Activated CD4-positive, alpha-beta T cell treated with anti-CD3 and anti-CD28 coated beads, Interleukin-2, amount 10 ng/mL, durations not matched to agents 24 days and 14 days (primary cell): ENCODE measurements at places on chromosomes 12 and 14.

DNA sequence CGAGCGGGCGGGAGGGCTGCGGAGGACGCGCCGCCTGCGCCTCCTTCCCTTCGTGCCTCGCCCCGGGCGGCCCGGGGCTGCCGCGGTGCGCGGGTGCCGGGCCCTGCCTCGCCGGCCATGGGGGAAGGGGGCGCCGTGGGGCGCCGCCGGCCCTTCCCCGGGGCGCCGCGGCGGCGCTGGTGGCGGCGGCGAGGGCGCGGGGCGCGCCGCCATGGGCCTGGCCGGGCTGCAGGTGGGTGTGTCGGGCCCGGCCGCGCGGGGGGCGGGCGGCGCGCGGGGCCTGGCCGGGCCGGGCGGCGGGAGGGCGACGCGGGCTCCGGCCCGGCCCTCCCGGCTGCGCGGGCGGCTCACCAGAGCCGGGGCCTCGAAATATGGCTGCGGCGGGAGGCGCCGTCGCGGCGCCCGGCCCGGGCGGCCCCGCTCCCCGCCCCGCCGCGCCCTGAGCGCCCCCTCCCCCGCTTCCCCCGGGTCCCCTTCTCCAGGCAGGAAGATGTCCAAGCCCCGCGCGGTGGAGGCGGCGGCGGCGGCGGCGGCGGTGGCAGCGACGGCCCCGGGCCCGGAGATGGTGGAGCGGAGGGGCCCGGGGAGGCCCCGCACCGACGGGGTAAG lies 5.1 kb downstream of the KMT5A start:
- no peak overlapping the region for H3K27ac ChIP-seq
- peaks cover 35% of the 10 kb centered on the region for H3K4me1 ChIP-seq
- no peak overlapping the region for H3K4me3 ChIP-seq
- no peak for DNase-seq

- H3K4me3 ChIP-seq: no peak overlapping the region
- H3K27me3 ChIP-seq: peaks cover 4% of the 10 kb centered on the region
- no peaks in the 10 kb centered on the region for H3K4me1 ChIP-seq
- DNase-seq: no peak
- H3K27ac ChIP-seq: no peak overlapping the region
- H3K36me3 ChIP-seq: no peaks in the 10 kb centered on the region
These were observed 1.1 kb upstream of the ASPG start for GRCh38 chr14:104084251-104085002.

DNA sequence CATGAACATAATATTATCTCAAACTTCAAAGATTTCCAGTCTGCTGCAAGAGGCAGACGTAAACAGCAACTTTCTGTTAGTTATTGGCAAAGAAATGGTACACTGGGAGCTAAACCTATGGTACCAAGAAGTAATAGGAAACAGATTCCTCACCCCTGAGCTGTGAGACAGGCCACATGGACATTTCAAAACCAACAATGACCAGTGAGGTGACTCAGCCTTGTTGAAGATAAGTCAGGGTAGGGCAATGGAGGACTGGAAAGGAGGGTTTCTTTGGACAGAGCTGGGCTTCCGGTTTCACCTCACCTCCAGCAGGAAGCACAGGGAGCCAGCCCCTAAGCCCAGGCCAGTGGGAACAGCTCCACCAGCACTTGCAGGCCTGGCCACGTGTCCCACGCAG lies 1320.5 kb downstream of the AACS start:
- no peak overlapping the region for H3K27ac ChIP-seq
- H3K36me3 ChIP-seq: no peaks in the 10 kb centered on the region
- H3K27me3 ChIP-seq: no peaks in the 10 kb centered on the region
- no peak overlapping the region for H3K4me3 ChIP-seq

- peaks cover 42% of the 10 kb centered on the region for H3K27me3 ChIP-seq
- H3K4me1 ChIP-seq: no peaks in the 10 kb centered on the region
- H3K36me3 ChIP-seq: no peaks in the 10 kb centered on the region
- no peak overlapping the region for H3K4me3 ChIP-seq
- no peak overlapping the region for H3K27ac ChIP-seq
These were observed 1.7 kb upstream of the NOS1 start for GRCh38 chr12:117363056-117363662.

GRCh38 chr14:54225457-54226060 lies 171.2 kb upstream of the CDKN3 start:
- no peak for DNase-seq
- no peak overlapping the region for H3K27ac ChIP-seq
- no peaks in the 10 kb centered on the region for H3K36me3 ChIP-seq
- H3K4me3 ChIP-seq: no peak overlapping the region

DNA sequence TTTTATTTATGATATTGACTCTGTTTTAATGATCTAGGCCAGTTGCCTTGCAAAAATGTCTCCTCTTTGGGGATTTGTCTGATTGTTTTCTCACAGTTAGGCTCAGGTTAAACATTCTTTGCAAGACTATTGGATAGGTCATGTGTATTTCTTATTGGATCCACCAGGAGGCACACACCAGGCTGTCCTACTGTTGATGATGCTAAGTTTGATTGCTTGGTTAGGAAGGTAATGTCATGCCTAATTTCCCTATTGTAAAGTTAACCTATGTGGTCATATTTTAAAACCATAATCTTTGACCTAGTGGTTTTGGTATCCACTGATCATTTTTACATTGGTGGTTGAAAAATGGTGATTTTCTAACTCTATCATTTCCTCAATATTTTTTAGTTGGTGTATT lies 137.1 kb downstream of the BRMS1L start:
- H3K4me3 ChIP-seq: no peak overlapping the region
- no peaks in the 10 kb centered on the region for H3K27me3 ChIP-seq
- DNase-seq: no peak
- H3K27ac ChIP-seq: no peak overlapping the region
- H3K36me3 ChIP-seq: no peaks in the 10 kb centered on the region

DNA sequence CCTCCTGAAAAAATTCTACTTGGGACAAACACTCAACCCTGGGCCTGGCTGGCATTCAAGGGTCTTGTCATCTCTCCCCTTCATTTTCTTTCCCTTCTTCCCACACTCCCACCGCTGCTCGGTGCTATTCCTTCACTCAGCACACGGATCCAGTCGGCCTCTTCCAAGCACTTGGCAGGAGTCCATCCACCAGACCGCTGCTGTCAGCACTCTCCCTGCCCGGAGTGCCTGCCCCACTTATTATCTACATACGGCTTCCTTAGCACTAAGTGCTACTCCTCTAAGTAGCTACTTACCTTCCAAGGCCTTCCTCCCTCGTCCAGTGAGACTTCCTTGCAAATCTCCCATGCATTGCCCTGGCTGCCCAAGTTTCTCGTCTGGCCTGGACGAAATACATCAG lies 29.8 kb downstream of the CALM1 start:
- no peaks in the 10 kb centered on the region for H3K4me1 ChIP-seq

GRCh38 chr14:101781240-101782061 lies 19.9 kb downstream of the PPP2R5C start:
- peak; percentile 81 for DNase-seq
- peak overlapping the region; percentile 77 for H3K4me3 ChIP-seq
- H3K27me3 ChIP-seq: peaks cover 15% of the 10 kb centered on the region
- H3K27ac ChIP-seq: peak overlapping the region; percentile 53
- H3K4me1 ChIP-seq: peaks cover 16% of the 10 kb centered on the region

DNA sequence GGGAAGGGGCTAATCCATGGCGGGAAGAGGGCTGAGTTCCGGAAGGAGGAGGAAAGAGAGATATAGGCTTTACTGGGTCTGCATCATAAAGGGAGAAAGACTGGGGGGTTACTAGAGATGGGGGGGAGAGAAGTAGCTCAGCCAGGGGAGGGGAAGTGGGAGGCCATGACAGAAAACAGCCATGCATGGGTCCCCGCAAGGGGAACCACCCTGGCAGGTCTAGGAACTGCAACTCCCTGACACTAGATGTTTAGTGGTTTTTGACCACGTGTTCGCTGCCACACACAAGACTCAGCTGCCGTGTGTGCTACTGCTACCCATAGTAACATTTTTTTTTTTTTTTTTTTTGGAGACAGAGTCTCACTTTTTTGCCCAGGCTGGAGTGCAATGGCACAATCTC lies 145.0 kb downstream of the RIMBP2 start:
- H3K36me3 ChIP-seq: no peaks in the 10 kb centered on the region
- DNase-seq: no peak
- no peak overlapping the region for H3K27ac ChIP-seq
- no peaks in the 10 kb centered on the region for H3K4me1 ChIP-seq
- no peaks in the 10 kb centered on the region for H3K27me3 ChIP-seq

GRCh38 chr14:54394596-54394995 lies 2.2 kb upstream of the CDKN3 start:
- no peak for DNase-seq
- no peak overlapping the region for H3K4me3 ChIP-seq
- no peak overlapping the region for H3K27ac ChIP-seq

DNA sequence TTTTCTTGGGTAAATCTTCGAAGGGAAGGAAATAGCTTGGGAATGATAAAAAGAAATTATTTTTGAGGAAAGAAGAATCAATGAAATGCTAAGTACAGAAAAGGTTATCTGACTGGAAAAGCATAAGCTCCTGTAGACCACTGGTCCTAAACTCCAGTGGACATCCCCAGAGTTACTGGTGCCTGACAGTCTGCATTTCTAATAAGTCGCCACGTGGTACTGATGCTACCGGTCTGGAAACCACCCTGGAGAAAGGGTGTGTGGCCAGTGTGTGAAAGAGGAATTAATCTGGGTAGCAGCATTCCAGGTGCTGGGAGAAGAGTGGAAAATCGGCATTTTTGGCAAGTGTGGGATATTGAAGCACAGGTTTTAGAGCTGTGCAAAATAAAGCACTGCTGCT lies 73.3 kb downstream of the FBXW8 start:
- H3K27ac ChIP-seq: no peak overlapping the region
- peaks cover 11% of the 10 kb centered on the region for H3K4me1 ChIP-seq
- H3K4me3 ChIP-seq: no peak overlapping the region

GRCh38 chr12:105418821-105419291 lies 88.4 kb downstream of the C12orf75 start:
- H3K27me3 ChIP-seq: peaks cover 9% of the 10 kb centered on the region
- no peak overlapping the region for H3K27ac ChIP-seq
- no peaks in the 10 kb centered on the region for H3K4me1 ChIP-seq

GRCh38 chr12:3745152-3745551 lies 7.8 kb downstream of the CRACR2A start:
- peaks cover 50% of the 10 kb centered on the region for H3K36me3 ChIP-seq
- no peak for DNase-seq
- H3K4me3 ChIP-seq: no peak overlapping the region
- peaks cover 43% of the 10 kb centered on the region for H3K4me1 ChIP-seq

DNA sequence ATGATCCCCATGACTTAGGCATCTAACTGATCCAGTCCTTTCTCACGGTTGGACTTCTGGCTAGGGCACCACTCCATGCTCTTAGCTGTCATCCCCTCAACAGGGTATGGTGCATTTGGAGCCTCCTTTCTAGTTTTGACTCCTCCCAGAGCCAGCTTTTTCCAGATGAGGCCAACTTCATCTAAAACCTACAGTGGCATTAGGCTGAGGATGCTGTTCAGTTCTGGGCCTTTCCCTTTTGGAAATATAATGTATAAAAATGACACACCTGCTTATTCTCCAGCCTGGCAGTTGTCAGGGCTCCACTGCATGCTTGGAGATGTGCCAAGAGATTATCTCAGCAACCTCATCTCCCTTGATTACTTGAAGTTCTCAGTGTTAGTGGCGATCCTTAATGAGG lies 239.7 kb downstream of the EMP1 start:
- H3K36me3 ChIP-seq: no peaks in the 10 kb centered on the region
- peaks cover 3% of the 10 kb centered on the region for H3K27me3 ChIP-seq
- H3K27ac ChIP-seq: no peak overlapping the region
- peak; percentile 16 for DNase-seq

DNA sequence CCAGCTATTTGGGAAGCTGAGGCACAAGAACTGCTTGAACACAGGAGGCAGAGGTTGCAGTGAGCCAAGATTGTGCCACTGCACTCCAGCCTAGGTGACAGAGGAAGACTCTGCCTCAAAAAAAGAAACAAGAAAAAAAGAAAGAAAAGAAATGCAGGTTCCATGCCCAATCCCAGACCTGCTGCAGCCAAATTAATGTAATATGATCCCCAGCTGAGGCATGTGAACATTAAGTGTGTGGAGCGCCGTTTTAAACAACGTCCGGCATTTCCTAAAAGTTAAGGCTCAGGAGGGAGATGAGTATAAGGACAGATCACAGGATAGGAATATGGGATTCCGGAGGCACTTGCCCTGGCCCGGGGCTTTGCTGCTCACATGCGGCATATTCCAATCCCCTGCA lies 162.9 kb downstream of the KSR2 start:
- no peak overlapping the region for H3K27ac ChIP-seq
- H3K4me3 ChIP-seq: no peak overlapping the region
- H3K27me3 ChIP-seq: no peaks in the 10 kb centered on the region
- no peak for DNase-seq
- no peaks in the 10 kb centered on the region for H3K4me1 ChIP-seq

GRCh38 chr12:50677858-50678257 lies 86.0 kb upstream of the ATF1 start:
- H3K36me3 ChIP-seq: peaks cover 41% of the 10 kb centered on the region
- DNase-seq: no peak
- no peak overlapping the region for H3K27ac ChIP-seq
- H3K4me1 ChIP-seq: no peaks in the 10 kb centered on the region
- H3K27me3 ChIP-seq: no peaks in the 10 kb centered on the region

GRCh38 chr12:116492703-116493324 lies 66.4 kb upstream of the MAP1LC3B2 start:
- no peak for DNase-seq
- H3K4me1 ChIP-seq: no peaks in the 10 kb centered on the region
- no peaks in the 10 kb centered on the region for H3K27me3 ChIP-seq
- no peak overlapping the region for H3K4me3 ChIP-seq
- H3K36me3 ChIP-seq: no peaks in the 10 kb centered on the region
- no peak overlapping the region for H3K27ac ChIP-seq

DNA sequence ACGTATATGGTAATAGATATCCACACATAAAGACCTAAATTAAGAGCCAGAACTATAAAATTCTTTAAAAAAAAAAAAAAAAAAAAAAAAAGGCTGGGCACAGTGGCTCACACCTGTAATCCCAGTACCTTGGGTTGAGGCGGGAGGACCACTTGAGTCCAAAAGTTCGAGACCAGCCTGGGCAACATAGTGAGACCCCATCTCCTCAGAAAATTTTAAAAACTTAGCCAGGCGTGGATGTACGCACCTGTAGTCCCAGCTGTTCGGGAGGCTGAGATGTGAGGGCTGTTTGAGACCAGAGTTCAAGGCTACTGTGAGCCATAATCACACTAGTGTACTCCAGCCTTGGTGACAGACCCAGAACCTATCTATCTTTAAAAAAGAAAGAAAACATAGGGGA lies 4.3 kb downstream of the BTBD7 start:
- no peak for DNase-seq
- peaks cover 9% of the 10 kb centered on the region for H3K36me3 ChIP-seq
- no peak overlapping the region for H3K27ac ChIP-seq
- H3K27me3 ChIP-seq: no peaks in the 10 kb centered on the region

DNA sequence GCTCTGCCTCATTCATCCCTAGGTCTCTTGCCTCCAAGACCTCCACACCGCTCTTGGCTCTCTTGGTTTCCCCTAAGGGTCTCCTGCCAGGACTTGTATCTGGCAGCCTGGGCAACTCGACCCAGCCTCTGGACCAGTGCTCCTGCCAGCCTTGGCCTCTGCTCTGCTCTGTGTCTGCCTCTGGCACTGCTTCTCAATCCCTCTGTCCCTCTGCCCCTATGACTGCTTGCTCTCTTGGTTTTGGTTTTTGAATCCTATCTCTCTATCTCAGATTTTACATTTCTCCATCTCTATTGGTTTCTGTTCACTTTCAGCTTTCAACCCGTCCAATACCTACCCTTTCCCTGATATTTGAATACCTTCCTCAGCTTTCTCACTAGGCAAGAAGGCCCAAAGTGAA lies 6.3 kb downstream of the ITGA5 start:
- peak overlapping the region; percentile 98 for H3K27ac ChIP-seq
- peak; percentile 81 for DNase-seq
- no peaks in the 10 kb centered on the region for H3K27me3 ChIP-seq
- peak overlapping the region; percentile 84 for H3K4me3 ChIP-seq
- H3K4me1 ChIP-seq: peaks cover 66% of the 10 kb centered on the region
